ENCODE measurements at places on chromosomes 7 and 10.

DNA sequence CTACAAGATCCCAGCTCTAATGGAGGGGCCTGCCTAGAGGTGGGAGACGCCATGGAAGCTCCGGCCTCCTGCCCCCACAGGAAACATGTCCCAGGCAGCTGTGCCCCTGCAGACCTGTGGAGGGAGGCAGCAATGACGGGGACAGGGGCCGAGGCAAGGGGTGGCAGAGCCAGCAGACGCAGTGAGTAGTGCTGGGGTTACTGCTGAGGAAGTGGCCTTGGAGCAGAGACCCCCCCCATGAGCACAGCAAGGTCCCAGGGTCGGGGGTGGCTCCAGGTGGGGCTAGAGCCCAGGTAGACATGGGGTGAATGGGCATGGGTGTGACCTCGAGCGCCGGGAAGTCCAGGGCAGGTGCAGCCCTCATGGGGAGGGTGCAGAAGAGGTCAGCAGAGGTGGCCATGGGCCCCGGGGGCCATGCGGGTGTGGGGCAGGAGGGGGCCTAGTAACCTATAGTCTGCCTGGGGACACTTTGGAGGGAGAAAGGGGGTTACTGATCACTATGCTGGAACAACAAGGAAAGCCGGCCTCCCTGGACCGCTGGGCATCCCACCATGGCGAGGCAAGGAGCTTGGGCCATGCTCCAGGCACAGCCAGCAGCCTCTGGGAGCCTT, 45.5 kb downstream of the JAKMIP3 start:
- DNase-seq, result no peak

DNA sequence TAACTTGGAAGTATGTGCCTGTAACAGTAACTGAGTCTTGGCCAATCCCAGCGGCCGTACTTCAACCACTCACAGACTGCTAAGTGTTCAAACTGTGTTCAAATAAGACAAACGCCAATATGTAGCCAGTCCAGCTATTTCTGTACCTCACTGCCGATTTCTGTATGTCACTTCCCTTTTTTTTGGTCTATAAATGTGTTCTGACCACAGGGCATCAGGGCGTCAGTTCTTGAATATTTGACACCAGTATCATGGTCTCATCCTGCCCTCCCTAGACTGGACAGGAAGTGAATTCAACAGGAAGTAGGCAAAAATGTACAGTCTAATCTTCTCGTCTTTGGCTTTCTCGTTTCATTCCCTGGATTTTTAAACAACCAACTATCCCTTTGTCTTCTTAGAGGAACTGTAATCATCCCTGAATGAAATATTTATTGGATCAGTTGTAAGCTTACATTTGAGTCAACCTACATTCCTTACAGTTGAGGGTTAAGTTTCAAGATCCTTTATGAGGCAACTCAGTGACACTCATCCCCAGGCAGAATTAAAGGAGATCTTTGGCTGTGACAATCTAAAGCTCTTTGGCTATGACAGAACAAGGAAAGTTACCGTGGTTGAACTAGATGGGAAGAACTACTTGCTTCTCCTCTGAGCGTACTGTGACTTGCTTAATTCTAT, 232.7 kb downstream of the NSUN6 start:
- no peak for DNase-seq

- no peak for DNase-seq
Measured at GRCh38 chr10:121033366-121033765, 182.2 kb downstream of the WDR11 start.

DNA sequence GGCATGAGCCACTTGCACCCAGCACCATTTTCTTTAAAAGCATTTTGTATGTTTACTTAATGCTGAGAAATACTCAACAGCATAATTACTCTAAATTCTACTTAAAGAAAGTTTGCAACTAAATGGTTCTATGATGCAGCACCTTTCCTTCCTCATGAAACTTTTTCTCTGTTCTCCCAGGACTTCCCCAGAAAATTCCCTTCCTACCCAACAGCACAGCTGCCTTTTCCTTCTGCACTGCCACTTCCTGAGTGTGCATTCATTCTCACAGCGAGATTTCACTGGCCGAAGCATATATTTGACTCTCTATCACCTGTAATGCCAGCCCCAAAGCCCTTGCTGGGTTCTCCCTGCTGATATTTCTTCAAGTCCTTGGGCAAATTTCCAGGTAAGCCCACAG, 41.5 kb upstream of the DGKI start:
- DNase-seq, result no peak

DNA sequence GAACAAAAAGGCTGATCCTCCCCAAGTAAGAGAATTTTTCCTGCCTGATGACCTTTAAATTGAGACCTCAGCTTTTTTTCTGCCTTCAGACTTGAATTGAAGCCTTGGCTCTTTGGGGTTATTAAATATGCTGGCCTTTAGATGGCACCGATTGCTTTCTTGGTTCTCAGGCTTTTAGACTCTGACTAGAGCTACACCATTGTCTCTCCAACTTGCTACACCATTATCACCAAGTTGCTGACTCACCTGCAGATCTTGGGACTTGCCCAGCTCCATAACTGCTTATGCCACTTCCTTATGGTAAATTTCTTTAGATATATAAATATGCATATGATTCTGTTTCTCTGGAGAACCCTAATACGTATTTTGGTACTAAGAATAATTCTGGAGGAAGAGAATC, 3.1 kb upstream of the ABCA13 start:
- DNase-seq, result no peak

DNA sequence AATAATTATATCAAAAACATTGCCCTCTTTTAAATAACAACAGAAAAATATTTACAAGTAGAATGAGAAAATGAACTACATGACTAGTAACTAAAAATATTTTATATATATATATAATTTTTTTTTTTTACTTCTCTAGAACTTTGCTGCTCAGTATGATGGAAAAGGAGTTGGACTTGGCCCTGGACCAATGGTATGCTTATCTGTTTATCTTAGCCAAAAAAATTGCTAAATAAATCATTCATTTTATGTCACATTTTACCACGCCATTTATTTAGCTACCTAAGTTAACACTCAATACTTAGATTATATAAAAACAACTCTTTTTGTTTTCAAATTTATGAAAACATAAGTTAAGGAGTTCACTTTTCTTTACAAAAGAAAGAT, 6.7 kb downstream of the COL1A2 start:
- DNase-seq, result no peak
